ENCODE measurements at places on chromosomes 11 and 22.

DNA sequence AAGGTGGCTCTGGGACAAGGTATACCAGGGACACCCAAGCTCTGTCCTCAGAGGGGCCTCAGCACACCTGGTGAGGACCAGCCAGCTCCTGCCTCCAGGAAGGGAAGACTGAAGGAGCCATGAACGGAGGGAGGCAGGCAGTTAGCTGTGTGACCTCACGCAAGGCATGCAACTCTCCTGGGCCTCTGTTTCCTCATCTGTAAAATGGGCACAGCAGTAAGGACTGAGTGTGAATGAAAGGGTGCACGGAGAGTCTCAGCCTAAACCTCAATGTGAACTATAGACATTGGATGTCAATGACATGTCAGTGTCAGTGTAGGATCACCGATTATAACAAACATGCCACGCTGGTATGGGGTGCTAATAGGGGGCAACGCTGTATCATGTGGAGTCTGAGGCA, 18.4 kb downstream of the PGA5 start:
- no peak for DNase-seq

GRCh38 chr22:19974268-19974861, 32.7 kb upstream of the TXNRD2 start:
- DNase-seq, result no peak

DNA sequence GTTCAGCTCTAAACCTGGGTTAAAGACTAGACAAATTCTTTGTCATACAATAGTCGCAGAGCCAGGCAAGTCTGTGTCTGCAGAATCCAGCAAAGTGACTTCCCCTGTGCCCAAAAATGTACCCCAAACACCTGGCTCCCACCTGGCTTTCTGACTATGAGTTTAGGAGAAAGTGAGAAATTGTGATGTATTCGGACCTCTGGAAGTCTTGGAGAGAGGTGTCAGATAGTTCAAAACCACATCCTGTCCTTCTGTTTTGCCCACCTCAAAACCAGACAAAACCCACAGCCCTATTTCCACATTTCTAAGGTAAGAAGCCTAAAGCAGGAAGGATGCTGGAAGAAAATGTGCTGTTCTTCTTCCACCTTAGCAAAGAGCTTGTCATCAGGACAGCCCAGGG, 63.8 kb upstream of the CLMP start:
- no peak for DNase-seq

DNA sequence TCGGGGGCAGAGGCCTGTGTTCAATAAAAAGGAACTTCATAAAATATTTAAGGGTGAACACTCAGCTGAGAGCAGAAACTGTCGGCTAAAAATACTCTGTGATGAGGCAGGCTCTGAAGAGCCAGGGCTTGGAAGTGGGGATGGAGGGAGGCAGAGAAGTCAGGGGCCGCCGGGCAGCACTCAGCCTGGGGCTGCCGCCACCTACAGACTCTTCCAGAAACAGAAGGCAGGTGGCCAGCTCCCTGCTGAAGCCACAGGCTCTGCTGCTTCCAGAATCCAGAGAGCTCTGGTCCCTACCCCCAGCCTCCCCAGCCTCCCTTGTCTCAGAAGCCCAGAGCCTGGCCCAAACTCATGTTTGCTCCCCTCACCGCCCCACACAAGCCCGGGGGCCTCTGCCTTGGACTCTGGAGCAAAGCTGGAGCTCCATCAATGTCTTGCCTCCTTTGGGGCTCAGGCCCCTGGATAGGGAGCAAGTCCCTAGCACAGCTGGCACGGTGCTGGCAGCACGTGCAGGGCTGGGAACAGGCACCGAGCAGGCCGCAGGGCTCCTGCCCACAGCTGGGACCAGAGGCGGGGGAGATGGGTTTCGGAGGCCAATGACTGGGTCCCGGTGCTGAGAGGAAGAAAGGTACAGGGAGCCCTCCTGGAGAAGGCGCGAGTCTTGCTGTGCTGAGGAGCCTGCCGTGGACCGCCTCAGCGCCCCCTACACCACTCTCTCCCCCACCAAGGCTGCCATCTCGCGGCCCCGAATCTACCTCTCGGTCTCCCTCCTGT, 8.2 kb downstream of the LRFN4 start:
- DNase-seq, result no peak

GRCh38 chr11:58787903-58788302, 56.2 kb upstream of the GLYAT start:
- no peak for DNase-seq

DNA sequence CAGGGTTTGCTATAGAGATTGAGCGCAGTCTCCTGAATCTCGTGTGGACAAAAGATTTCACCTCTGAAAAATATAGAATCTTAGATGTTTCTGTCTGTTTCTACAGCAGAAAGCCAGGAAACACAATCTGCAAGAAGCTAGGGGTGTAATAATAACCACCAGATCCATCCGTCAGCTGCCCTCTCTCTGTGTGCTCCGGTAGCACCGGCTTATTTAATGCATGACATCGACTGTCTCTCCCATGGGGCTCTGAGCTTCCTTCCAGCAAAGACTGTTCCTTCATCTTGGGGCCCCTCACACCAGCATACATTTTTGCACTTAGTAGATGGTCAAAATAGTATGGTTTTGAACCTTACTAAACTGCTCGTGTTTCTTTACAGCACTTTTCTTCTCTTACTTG, 20.2 kb downstream of the BARX2 start:
- no peak for DNase-seq

GRCh38 chr11:71977743-71978418, 20.8 kb upstream of the IL18BP start:
- no peak for DNase-seq

DNA sequence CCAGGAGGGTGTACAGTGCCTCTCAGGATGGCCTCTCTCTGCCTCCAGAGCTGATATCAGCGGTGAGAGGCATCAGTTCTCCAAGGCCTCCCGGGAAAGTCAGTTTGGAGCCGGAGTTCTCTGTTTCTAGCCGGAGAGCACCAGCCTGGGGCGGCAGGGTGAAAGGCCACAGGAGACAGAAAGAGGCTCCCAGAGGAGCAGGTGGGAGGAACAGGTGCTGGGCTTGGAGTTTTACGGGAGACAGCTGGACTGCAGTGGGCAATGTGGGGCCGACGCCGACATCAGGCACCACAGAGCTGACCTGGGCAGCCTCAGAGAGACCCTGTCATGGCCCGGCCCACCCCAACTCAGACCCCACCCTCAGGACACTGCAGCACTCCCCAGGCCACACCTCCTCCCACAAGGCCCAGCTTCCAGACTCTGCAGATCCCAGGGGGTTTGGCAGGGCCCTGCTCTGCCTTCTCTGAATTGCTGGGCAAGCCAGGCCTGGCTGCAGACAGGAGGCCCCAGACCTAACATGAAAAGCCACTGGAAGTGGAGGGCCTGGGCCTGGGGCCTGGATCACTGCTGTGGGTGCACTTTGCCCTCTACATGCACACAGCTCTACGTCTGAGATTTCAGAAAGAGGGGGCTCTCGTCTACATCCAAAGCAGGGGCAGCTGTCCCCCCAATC, 885.6 kb downstream of the BRD1 start:
- DNase-seq, result no peak

DNA sequence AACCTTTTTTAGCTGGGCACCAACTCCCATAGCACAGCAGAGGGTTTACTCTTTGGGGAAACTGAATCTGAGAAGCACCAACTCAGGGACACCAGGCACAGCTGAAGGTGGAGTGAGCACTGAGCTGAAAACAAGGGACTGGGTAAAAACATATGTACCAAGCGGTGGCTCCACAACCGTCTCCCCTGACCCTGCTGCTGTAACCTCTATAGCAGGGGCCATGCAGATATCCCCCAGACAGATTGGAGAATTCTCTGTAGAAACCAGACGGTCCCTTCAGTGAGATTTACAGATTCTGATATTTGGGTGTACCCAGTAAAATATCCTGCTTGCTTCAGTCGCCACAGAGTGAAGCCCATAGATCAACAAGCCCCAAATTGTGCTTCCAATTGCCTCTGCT, 4.3 kb upstream of the SNX32 start:
- DNase-seq, result no peak

- no peak for DNase-seq
Measured at GRCh38 chr22:50595189-50595588, 5.4 kb upstream of the MAPK8IP2 start.

- DNase-seq, result no peak
Measured at GRCh38 chr11:77403211-77403610, 70.7 kb downstream of the PAK1 start.

DNA sequence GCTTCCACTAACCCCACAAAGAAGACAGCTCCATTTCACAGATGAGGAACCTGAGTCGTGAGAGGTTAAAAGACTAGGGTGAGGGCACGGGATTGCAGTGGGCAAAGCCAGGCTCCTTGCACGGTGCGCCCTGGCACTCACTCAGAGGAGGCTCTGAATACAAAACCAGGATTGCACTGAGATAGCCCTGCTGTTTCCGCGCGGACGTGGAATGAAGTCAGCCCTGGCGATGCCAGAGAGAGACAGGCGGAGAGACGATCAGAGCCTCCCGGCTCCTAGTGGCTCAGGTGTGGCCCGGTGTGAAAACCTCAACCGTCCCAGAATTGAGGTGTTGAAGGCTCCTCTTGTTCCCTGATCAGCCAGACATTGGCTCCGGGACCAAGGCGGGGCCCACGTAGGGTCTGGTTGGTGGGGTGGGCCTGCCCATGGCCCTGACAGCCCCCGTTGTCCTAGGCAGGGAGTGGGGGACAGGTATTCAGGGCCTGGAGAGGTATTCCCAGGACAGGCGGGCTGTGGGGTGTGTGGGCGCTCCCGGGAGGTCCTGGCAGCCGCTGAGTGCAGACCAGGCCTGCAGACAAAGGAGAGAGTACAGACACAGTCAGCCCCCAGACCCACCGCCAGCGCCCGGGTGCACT, 43.1 kb upstream of the LINC01488 start:
- no peak for DNase-seq

DNA sequence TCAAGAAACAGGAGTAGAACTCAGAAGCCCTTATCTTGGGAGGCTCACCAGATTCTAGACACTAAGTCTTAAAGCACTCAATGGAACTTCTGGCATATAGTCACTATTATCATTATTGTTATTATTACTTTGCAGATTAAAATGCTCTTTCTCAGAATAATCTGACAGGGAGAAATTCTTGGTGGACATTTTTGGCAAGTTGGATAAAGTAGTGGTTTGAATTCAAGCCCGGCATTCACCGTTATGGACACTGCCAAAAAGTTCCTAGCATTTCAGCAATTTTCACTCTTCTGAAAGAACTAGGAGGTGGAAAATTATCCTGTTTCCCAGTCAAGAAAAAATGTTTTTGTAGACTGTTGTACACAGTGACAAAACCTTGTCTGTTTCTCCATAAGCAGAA, 179.6 kb upstream of the ISX start:
- no peak for DNase-seq

GRCh38 chr11:77815459-77815858, 5.1 kb downstream of the RSF1 start:
- DNase-seq, result no peak

DNA sequence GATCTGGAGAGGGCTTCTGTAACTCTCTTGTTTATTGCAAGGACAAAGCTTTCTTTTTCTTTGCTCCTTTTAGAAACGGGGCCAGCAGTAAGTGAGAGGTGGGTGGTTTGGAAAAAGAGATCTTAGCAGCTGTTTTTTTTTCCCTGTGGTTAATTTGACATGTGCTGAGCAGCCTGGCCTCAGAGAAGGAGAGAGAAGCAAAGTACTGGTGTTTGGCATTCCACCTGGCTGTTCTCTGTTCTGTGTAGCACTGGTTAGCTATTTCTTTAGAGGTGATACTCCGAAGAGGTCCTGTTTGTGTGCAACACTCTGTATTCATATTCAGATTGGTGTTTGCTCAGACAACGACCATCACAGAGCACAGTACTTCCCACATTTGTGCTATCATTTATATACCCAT, 80.8 kb upstream of the SORL1-AS1 start:
- no peak for DNase-seq

DNA sequence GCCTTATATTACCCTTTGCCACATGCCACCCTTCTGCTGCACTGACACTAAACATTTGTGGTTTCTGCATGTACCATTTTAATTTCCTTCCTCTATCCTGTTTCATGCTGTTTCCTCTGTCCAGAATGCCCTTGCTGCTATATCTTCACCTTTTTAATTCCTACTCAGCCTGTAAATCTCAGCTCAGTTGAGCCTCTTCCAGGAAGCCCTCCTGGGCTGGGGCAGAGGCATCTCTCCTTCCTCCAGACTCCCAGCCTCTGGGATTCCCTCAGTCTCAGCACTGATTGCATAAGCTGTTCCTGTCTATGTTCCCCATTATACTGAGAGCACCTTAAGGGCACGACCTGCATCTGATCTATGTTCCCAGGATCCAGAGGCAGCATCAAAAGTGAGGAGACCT, 98.7 kb downstream of the RNF169 start:
- DNase-seq, result no peak

DNA sequence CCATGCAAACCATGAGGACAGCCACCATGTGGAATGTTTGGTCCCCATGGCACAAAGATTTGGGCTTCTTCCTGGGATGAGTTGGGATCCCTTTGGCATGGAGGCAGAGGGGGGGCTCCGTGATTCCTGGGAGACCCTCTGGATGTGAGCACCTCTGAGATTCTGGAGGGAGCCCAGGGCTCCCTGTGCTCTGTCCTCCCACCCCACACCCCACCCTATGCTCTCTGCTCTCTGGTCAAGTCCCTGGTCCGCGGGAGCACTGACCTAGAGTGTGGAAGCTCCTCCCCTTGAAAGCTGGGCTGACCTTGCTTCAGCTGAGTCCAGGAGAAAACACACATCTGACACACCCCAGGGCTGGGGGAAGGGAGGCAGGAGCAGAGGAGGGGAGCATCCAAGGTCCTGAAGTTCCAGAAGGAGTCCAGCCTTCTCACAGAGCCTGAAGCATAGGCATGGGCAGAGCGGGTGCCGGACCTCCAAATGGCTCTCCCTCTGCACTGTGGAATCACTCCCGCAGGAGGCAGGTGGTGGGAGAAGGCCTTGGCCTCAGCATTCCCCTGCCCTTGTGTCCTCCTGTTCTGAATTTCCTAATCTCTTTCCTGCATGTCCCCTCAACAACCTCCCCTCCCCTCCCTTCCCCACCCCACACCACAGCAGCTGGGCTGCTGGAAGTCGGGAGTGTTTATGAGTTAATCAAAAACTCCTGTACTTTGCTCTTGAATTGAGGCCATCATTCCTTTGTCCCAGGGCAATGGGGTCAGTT, 25.7 kb upstream of the OAF start:
- no peak for DNase-seq

GRCh38 chr11:110463153-110463552, 33.4 kb downstream of the FDX1 start:
- DNase-seq, result no peak

GRCh38 chr11:45180179-45180847, 33.9 kb downstream of the PRDM11 start:
- DNase-seq, result no peak

Measured in NK-92 treated with Interleukin-12 subunit alpha and Interleukin-12 subunit beta, amount 100 ng/mL, for 24 hours (cell line).